ENCODE measurements at places on chromosomes 2 and 18. TPM values are rescaled to one million over a fixed set of nuclear protein-coding genes. Genes with fewer than 3 reads are reported as not detected.

DNA sequence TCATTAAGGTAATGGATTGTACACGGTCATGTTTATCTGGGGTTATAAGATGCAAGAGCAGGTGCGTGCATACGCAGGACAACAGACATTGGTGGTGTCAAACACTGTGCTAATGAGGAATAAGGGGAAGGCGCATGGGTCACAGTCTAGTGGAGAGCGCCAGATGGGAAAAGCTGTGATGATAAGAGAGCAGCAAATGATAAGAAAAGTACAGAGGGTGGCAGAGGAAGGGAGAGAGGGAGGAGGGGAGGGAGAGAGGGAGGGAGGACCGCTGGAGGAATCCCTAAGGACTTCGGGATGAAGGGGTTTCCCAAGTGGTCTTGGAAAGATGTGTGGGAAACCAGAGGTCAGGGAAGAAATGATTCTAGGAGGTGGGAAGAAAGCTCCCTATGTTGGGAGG, 2.9 kb downstream of the TNFRSF11A start:
- no peak for DNase-seq

- no peak for DNase-seq
Observed at GRCh38 chr2:98902209-98903063, 33.6 kb downstream of the CRACDL start.

BCL11A gene
- total RNA-seq, result 0.11 TPM

GRCh38 chr2:74530239-74531187, 780 bp downstream of the HTRA2 start:
- DNase-seq, result peak; percentile 72

DNA sequence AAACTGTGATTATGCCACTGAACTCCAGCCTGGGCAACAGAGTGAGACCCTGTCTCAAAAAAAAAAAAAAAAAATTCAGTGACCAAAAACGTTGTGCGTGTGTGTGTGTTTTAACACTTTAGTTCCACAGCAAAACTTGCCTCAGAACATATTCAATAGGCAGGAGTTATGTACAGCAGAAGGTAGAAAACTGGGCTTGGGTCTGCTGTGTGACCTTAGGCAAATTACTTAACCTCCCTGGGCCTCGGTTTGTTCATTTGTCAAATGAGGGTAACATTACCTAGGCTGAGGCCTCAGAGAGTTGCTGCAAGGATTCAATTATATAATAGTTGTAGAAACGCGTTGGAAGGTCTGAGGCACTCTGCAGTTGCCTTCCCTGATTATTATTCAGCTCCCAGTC, 10.3 kb upstream of the SCG2 start:
- DNase-seq, result no peak

GRCh38 chr2:203893840-203894239, 26.3 kb downstream of the CTLA4 start:
- DNase-seq, result no peak

DNA sequence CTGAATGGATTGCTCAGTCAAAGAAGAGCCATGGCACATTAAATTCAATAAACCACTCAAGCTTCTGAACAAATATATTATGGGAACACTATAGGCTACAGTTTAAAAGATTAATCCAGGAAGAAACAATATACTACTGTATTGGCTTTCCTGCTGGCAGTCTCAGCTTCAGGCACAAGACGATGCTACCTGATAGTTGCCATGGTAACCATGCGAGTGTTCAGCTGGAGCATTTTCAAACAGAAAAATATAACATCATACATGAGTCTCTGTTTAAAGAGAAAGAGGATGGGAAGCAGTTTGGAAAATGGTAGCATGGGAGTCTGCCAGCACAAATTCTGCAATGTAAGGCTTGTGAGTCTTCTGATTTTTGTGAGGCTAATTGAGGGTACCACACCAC, 65.9 kb upstream of the CPO start:
- DNase-seq, result no peak

All from myocyte (in vitro differentiated cells).